ENCODE measurements at places on chromosomes 5 and 9. TPM values are rescaled to one million over a fixed set of nuclear protein-coding genes. Genes with fewer than 3 reads are reported as not detected.

ANKRD20A1 gene
- total RNA-seq = 1.2 TPM

OTULINL gene
- total RNA-seq = 21.1 TPM

OCLN gene
- 0.56 TPM for total RNA-seq

FGD3 gene
- total RNA-seq = 43.5 TPM

PITX1 gene
- total RNA-seq = 0.20 TPM

RELL2 gene
- total RNA-seq = 31.4 TPM

NIPSNAP3A gene
- 12.2 TPM for total RNA-seq

KCNV2 gene
- not detected for total RNA-seq

DNAH5 gene
- total RNA-seq = not detected

FCN2 gene
- not detected for total RNA-seq

PRRX2 gene
- total RNA-seq = 1.2 TPM

PCDHAC2 gene
- total RNA-seq = not detected

IL9 gene
- not detected for total RNA-seq

ROR2 gene
- total RNA-seq = not detected

DMRT2 gene
- not detected for total RNA-seq

HNRNPA0 gene
- total RNA-seq = 33.1 TPM

GAS1 gene
- 0.11 TPM for total RNA-seq

GIN1 gene
- total RNA-seq = 9.8 TPM

GABRA6 gene
- total RNA-seq = not detected

CD72 gene
- total RNA-seq = 13.1 TPM

SPATA31A3 gene
- not detected for total RNA-seq

NSMF gene
- total RNA-seq = 116 TPM

FAM221B gene
- not detected for total RNA-seq

SEMA5A gene
- total RNA-seq = not detected

SAPCD2 gene
- total RNA-seq = 13.5 TPM

ANAPC2 gene
- total RNA-seq = 38.6 TPM

GADD45G gene
- 3.7 TPM for total RNA-seq

TRIM7 gene
- total RNA-seq = 1.1 TPM

FST gene
- 0.43 TPM for total RNA-seq

DIRAS2 gene
- total RNA-seq = not detected

IGFBPL1 gene
- total RNA-seq = not detected

IFNA10 gene
- total RNA-seq = not detected

F2RL2 gene
- not detected for total RNA-seq

COL23A1 gene
- total RNA-seq = 0.11 TPM

F2R gene
- total RNA-seq = 2.5 TPM

ADAMTS12 gene
- total RNA-seq = not detected

KIF20A gene
- total RNA-seq = 50.7 TPM

NAA35 gene
- total RNA-seq = 26.3 TPM

C9orf50 gene
- total RNA-seq = not detected

THBS4 gene
- 2.5 TPM for total RNA-seq

VCAN gene
- not detected for total RNA-seq

KIF24 gene
- total RNA-seq = 5.8 TPM

FOXI1 gene
- not detected for total RNA-seq

IFNA13 gene
- not detected for total RNA-seq

PCDH12 gene
- total RNA-seq = 0.31 TPM

ELP1 gene
- total RNA-seq = 28.7 TPM

TAS2R1 gene
- not detected for total RNA-seq

RNF208 gene
- 10.4 TPM for total RNA-seq

NRG2 gene
- 0.11 TPM for total RNA-seq

ZBTB26 gene
- total RNA-seq = 5.3 TPM

SPINK13 gene
- total RNA-seq = not detected

LEAP2 gene
- total RNA-seq = 3.0 TPM

MRPS30 gene
- 60.1 TPM for total RNA-seq

SPATA24 gene
- 4.4 TPM for total RNA-seq
